ENCODE measurements at places on chromosomes 6 and 20. TPM values are rescaled to one million over a fixed set of nuclear protein-coding genes. Genes with fewer than 3 reads are reported as not detected.

The PRL gene
- total RNA-seq: not detected

The MEP1A gene
- total RNA-seq: not detected

The OTOR gene
- not detected for total RNA-seq

The SLC32A1 gene
- total RNA-seq: not detected

The LINC00237 gene
- total RNA-seq: not detected

The ZNF337 gene
- 10.4 TPM for total RNA-seq

The DEFB132 gene
- total RNA-seq: 0.66 TPM

The OARD1 gene
- 20.9 TPM for total RNA-seq

The CASS4 gene
- 0.94 TPM for total RNA-seq

The OVOL2 gene
- total RNA-seq: not detected

The DLL1 gene
- total RNA-seq: 21.3 TPM

The PARD6B gene
- total RNA-seq: 2.2 TPM

The TBXT gene
- total RNA-seq: not detected

The FABP7 gene
- total RNA-seq: not detected

The ID1 gene
- 666 TPM for total RNA-seq

The HIVEP2 gene
- 21.8 TPM for total RNA-seq

The SLC44A4 gene
- total RNA-seq: not detected

The CFB gene
- 35.4 TPM for total RNA-seq

The BANF2 gene
- total RNA-seq: not detected

The EMILIN3 gene
- not detected for total RNA-seq

The ME1 gene
- total RNA-seq: 22.3 TPM

The ARMH2 gene
- not detected for total RNA-seq

The OPRM1 gene
- not detected for total RNA-seq

The TULP1 gene
- not detected for total RNA-seq

The HCK gene
- 63.2 TPM for total RNA-seq

The ADGRB3 gene
- 1.9 TPM for total RNA-seq

The RNF182 gene
- 0.38 TPM for total RNA-seq

The UNC93A gene
- not detected for total RNA-seq

The RFX6 gene
- total RNA-seq: not detected

The SOBP gene
- total RNA-seq: 7.5 TPM

The SAMD10 gene
- 2.3 TPM for total RNA-seq

The TRIM31 gene
- not detected for total RNA-seq

The SMLR1 gene
- not detected for total RNA-seq

The MRAP2 gene
- 0.38 TPM for total RNA-seq

The SLC22A16 gene
- not detected for total RNA-seq

The HLA-DRB5 gene
- total RNA-seq: 9.9 TPM

The TTK gene
- total RNA-seq: 0.16 TPM

The DDO gene
- total RNA-seq: 1.3 TPM

The PREP gene
- 17.4 TPM for total RNA-seq

The MARCKS gene
- 21.6 TPM for total RNA-seq

The VTA1 gene
- 35.9 TPM for total RNA-seq

The BPIFA1 gene
- not detected for total RNA-seq

The ZNF311 gene
- total RNA-seq: 2.4 TPM

The CD40 gene
- 22.8 TPM for total RNA-seq

The BMP5 gene
- not detected for total RNA-seq
